T1000 (cell line): ENCODE measurements at places on chromosomes 3 and 15.

- no peak for DNase-seq
These were observed 54.9 kb downstream of the TRIM71 start for GRCh38 chr3:32872487-32873382.

DNA sequence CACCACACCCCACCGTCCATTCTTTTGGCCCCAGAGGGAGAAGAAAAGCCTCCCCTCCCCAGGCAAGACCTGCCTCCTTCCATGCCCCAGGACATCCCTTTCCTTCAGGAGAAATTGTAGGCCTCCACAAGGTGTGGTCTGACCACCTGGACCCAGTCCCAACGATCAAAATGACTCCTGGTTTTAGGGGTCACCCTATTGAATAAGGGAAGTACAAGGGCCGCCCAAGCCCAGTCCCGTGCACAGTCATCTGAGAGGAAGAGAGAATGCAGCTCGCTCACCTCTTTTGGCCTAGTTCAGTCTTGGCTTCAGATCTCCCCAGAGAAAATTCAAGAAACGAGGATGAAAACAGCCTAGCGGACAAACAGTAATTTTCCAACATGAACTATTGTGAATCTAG is 249.1 kb downstream of the UACA start:
- DNase-seq: no peak

DNA sequence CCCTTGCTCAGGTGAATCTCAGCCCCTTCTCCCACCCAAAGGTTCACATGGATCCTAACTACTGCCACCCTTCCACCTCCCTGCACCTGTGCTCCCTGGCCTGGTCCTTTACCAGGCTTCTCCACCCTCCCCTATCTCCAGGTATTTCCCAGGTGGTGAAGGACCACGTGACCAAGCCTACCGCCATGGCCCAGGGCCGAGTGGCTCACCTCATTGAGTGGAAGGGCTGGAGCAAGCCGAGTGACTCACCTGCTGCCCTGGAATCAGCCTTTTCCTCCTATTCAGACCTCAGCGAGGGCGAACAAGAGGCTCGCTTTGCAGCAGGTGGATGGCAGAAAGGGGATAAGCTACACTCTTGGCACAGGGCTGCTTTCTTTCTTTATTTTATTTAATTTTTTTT is 4.5 kb downstream of the FAM131A start:
- DNase-seq: no peak

DNA sequence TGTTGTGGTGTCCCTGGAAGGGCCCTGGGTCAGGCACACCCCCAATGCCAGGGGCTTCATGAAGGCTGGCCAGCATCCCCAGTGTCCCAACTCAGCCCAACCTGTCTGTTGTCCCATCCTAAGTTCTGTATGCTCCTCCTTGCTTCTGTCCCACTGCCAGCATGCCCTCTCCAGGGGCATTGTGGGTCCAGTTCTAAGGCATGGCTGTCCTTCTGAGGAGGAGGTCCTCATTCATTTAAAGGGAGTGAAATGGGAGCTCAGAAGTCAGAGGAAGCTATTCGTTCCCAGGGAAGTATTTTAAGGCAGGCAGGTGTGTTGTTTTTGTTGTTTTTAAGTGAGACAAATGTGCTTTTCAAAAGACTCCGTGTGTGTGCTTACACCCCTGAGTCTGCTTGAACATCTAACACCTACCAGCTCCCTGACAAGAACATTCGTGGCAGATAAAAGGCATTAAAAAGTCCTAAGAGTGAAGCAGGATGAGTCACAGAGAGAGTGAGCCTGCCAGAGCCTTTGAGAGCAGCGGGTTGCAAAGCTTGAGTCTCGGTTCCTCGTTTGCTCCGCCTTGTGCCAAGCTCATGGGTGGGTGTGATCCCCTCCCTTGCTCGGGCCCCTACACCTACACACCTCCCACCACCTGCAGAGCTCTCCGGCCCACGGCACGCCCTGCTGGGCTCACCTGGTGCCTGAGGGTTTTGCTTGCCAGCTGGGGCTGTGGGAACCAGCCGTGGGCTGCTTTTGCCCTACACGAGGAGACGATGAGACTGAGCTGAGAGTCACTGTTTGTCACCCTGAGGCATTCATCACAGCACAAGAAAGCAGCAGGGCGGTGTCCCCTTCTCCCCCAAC is 183.4 kb upstream of the TOPAZ1 start:
- DNase-seq: peak; percentile 41

- no peak for DNase-seq
These were observed 193.9 kb upstream of the TPM1 start for GRCh38 chr15:62848632-62849050.

DNA sequence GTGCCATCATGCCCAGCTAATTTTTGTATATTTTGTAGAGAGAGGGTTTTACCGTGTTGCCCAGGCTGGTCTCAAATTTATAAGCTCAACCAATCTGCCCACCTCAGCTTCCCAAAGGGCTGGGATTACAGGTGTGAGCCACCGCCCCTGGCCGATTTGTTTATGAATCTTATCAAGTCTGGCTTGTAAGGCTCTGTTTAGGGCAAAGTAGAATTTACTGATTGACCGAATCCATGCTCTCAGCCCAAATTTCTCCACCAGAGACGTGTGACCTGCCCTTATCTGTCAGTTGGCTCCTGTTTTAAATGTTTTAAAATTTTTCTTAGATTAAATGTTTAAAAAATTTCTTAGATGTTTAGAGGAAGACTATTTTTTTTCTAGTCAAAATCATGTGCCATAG is 19.5 kb downstream of the RAD54L2 start:
- DNase-seq: no peak

DNA sequence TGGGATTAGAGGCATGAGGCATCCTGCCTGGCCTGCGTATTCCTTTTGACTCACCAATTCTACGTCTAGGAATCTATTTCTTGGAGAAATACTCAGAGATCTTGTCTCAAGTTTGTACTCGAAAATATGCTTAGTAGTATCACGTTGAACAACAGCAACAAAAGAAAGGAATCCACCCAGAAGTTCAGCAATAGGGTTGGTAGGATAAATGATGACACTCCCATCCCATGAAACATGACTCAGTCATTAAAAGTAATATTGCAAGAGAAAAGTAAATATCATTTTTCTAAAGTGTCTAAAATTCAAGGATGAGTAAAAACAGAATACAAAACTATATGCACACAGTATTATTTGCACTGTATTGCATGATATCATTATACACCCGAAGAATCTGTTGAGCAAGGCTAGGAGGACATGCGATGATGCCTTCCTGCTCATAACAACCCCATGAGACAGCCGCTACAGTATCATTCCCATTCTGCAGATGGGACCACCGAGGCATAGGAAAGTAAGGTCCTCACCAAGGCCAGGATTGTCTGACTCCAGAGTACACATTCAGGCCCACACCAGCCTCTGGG is 61.5 kb downstream of the SLC6A1 start:
- no peak for DNase-seq

DNA sequence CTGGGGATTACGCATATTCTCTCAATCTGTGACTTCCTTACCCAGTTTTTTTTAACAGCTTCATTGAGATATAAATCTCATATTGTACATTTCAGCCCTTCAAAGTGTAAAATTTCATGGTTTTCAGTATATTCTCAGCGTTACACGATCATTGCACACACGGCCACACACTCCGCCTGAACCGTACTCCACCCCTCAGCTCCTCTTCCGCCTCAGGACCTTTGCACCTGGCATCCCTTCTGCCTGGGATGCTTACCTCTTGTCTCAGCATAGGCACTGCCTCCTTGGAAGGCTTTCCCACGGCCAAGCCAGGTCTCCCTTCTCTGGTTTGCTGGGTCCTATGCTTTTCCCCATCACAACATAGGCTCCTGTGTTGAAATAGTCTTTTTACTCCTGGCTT is 57.4 kb upstream of the NR2C2 start:
- no peak for DNase-seq

- no peak for DNase-seq
These were observed 3.2 kb downstream of the KCTD6 start for GRCh38 chr3:58495101-58495500.

GRCh38 chr3:195052939-195053338 is 218.0 kb downstream of the XXYLT1 start:
- DNase-seq: no peak

DNA sequence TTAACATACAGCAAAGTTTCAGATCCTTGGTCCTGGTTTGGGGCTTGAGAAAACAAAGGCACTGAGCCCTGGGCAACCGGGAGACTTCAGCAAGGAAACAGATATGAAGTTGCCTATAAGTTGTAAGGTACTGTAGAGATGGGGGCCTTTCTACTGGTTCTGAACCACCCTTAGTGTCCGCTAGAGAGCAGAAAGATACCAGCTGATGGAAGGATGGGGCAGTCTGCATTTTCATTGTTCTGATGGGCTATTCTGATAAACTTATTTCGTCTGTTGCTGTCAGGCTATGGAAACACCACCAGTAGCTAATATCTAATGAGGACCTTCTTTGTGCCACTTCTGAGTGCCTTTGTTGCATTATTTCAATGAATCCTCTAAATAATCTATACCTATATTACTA is 38.7 kb downstream of the FGD5 start:
- DNase-seq: no peak

DNA sequence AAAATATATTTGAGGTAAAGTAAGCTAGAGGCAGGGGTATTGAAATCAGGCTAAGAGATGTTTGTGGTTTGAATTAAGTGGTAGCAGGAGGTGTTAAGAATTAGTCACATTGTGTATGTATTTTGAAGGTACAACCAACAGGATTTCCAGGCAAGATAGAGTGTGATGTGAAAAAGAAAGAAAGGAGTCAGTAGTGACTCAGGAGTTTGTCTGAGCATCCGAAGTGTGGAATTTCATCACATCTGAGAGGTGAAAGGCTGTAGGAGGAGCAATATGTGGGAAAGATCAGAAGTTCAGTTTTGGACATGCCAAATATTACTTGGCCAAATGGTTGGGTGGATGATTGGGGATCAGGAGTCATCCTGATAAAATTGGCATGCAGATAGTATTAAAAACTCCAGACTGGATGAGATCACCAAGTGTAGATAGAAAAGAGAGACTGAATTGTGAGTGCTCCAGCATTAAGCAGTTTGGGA is 32.1 kb upstream of the EBLN2 start:
- DNase-seq: no peak

DNA sequence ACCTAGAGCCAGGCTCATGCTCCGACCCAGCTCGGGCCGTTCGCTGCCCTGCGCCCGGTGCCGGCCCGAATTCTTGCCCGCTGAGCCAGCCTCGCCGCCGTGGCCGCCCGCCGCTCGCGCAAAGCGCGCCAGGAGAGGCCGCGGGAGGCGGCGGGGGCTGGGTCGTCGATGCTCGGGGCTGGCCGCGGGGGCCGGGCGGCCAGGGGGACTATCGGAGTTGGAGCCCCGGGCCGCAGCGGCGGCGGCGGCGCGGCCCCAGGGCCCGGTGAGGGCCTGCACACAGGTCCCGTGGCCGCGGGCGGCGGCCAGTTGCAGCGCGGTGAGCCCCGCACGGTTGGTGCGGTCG is 1.1 kb downstream of the ANKRD63 start:
- DNase-seq: no peak

DNA sequence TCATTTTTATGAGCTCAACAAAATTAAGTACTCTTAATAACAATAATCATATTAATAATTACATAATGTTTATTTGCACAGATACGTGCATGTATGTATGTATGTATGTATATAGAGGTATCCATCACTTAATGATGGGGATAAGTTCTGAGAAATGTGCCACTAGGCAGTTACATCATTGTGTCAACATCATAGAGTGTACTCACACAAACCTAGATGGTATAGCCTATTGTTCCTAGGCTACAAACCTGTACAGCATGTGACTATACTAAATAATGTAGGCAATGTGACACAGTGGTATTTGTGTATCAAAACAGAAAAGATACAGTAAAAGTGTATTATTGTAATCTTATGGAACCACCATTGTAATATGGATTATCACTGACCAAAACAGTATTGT is 874.7 kb upstream of the GBE1 start:
- no peak for DNase-seq

DNA sequence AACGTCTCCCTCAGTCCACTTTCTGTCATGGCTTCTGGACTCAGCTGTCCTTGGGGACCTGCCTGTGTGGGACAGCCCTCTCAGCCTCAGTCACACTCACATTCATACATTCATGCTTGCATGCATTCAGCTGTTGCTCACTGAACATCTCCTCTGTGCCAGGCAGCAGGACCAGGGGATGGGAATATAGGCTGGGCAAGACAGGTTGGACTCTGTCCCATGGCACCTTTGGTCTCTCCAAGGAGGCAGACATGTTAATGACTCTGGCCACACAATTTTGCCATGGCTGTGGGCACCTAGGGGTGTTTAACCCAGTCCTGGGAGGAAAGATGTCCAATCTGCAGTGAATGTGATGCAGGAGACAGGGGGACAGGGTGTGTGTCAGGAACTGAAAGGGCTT is 7.8 kb upstream of the DNAH1 start:
- DNase-seq: no peak

DNA sequence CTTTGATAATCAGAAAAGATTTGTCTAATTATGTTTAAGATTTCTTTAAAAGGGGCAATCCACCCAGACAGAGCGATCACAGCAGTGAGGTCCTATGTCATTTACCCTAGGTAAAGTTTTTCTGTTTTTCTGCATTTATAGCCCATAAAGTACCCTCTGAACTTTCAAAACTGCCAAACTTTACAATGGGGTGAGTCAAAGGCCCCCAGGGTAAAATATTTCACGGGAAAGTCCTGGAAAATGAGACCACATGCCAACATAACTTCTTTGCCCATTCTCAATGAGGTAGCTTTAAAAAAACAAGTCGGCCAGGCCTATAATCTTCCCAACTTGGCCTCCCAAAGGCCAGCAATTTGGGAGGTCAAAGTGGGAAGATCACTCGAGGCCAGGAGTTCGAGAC is 53.0 kb downstream of the SUCLG2 start:
- peak; percentile 67 for DNase-seq

DNA sequence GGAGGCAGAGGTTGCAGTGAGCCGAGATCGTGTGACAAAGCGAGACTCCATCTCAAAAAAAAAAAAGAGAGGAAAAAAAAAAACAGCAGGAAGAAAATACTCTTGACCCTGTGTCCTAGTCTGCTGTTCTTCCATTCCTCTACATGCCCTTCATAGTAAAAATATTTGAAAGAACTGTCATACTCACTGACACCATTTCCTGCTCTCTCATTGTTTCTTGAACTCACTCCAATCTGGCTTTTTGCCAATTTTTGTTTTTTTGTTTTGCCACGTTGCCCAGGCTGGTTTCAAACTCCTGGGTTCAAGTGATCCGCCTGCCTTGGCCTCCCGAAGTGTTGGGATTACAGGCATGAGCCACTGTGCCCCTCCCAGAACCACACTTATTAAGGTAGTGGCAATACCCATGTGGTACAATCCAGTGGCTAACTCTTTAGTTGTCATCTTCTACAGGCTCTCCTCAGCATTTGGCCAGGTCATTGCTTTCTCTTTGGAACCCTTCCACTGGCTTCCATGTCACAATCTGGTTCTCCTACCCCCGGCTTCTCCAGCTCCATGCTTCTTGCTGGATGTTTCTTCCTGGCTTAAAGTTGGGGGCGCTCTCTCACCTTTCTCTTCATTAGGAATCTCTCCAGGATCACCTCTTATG is 238.2 kb upstream of the C2CD4B start:
- DNase-seq: no peak

DNA sequence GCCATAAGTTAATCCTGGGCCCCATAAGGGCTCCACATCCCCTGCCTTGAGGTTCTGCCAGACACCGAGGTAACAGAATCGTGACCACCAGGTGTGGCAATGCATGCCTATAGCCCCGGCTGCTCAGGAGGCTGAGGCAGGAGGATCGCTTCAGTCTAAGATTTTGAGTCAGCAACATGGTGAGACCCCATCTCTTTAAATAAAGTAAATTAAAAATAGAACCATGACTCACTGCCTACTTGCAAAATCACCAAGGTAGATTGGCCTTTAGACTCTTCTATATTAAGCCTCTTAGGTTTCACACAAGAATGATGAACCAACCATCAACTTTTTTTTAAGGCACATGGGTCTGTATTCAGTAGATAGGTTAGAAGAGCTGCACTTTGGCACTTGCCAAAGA is 9.7 kb downstream of the WDR5B start:
- no peak for DNase-seq

GRCh38 chr3:280681-281080 is 84.1 kb downstream of the CHL1 start:
- no peak for DNase-seq
